ENCODE measurements at places on chromosomes 7 and 10.

GRCh38 chr7:41747961-41748360 is 45.1 kb upstream of the INHBA start:
- no peak for DNase-seq

DNA sequence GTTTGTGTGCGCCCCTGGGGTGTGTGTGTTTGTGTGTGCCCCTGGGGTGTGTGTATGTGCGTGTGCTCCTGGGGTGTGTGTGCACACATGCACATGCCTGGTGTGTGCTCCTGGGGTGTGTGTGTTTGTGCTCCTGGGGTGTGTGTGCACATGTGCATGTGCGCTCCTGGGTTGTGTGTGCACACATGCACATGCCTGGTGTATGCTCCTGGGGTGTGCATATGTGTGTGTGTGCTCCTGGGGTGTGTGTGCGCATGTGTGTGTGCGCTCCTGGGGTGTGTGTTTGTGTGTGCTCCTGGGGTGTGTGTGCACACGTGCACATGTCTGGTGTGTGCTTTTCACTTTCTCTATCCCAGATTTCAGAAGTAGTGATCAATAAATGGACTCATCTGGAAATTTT is 321.0 kb downstream of the WDR37 start:
- DNase-seq, result no peak

- peak; percentile 3 for DNase-seq
Observed at GRCh38 chr7:149741629-149742028, 31.8 kb downstream of the ZNF467 start.

- DNase-seq, result no peak
Observed at GRCh38 chr10:76717141-76717540, 920.5 kb downstream of the KCNMA1 start.

GRCh38 chr7:3880228-3880987 is 579.4 kb downstream of the SDK1 start:
- no peak for DNase-seq
